ENCODE measurements at places on chromosomes 7 and 10.

DNA sequence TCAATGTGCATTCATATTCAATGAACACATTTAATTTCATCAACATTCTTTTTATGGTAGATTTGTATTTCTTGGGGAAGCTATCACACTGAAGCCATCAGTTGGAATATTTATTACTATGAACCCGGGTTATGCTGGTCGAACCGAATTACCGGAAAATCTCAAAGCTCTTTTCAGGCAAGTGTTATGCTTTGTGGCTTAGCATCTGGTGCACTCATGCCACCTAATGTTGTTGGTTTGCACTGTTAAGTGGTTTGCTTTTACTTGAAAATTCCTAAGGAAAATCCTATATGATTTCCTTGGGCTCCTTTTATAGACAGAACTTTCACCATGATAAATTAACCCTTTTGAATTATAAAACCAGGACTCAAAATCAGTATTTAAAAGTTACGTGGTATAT, 147.9 kb downstream of the DNAH11 start:
- DNase-seq = peak; percentile 21

- DNase-seq = no peak
These were observed 160.1 kb downstream of the PFKFB3 start for GRCh38 chr10:6362879-6363278.

- no peak for DNase-seq
These were observed 162.1 kb downstream of the FANK1 start for GRCh38 chr10:126058507-126058906.

DNA sequence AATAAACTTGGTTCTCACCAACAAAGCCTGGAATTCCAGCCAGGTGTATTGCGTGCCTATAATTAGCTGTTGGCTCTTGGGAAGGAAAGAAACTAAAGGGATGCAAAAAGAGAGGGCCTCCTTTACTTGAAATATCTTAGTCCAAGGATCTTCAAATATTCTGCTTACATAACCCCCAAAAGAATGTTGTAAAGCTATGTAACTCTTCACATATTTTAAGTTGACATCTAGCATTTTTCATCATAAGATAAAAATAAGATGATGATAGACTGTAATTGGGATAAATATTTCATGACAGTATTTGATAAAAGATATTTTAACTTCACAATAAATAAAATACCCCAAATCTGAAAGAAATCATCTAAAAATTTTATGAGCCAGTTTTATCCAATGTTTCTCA, 52.5 kb upstream of the SEPTIN7 start:
- DNase-seq = no peak

- DNase-seq = no peak
These were observed 283.4 kb downstream of the CCDC3 start for GRCh38 chr10:12717981-12718707.

GRCh38 chr10:30183055-30183402, 123.6 kb upstream of the JCAD start:
- DNase-seq = no peak

DNA sequence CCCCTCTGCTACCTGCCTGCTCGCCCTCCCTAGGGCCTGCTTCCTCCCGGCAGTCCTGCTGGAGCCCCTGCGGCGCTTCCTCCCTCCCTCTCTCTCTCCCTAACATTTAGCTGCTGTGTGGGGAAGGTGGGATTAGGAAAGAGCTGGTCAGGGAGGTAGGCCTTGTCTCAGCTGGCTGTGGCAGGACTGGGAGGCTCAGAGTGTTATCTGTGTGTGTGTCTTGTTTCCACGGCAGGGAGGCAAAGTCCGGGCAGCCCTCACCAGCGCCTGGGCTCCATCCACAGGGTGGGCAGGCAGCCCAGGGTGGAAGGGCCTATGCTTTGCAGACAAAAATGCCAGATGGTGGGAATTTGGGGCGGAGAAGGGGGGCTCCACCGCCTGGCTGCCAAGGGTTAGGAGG, 105.7 kb downstream of the RPS24 start:
- DNase-seq = no peak

DNA sequence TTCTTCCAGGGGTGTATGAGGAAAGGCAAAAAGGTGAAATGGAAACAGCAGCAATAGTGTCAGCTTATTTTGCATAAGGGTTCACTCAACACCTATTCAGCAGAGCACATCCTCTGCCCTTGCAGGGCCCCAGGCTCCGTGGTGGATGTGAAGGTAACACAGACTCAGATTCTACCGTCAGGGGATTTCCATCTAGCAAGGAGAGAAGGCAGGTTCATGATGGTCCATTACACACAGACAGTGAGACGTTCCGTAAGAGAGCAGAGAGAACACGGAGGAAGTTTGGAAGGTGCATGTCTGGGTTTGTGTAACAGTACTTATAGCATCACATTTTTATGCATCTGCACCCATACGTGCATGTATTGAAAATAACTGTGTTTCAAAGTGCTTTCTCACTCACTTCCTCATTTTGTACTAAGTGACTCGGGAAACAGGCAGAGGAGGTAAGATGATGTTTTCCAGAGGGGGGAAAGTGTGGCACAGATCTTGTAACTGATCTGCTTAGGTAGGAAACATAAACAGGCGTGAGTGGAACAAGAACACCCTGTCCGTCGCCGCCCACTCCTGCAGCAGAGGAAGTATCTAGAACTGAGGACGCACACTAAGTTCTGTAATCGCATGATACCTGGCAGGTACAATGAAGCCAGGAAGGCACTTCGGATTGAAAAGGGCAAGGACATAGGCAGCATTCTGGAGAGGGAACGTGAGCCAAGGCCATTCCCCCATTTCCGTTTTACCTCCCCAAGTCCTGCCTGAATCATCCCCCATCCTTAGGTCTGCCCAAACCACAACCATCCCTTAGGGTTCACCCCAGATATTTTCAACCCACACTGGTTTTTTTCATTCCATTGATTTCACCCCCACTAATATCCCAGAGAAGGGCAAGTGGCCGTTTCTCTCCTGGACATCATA, 1.0 kb upstream of the ENO4 start:
- no peak for DNase-seq

DNA sequence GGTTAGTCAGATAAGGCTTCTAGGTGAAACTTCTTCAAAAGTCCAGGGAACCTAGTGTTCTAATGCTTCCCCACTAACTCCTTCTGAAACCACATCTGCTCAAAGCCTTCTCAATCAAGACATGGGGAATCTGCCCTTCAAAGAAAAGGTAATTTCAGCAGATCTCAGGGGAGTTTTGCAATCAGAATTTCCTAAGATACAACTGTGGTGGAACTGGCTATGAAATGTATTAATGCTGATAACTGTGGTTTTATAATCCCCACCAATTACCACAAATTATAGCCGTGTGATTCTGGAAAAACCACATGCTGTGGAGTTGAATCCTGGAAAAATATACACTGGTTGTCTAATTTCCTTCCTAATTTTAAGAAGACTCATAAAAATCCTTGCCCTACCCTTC, 233.8 kb downstream of the SORCS1 start:
- no peak for DNase-seq

- no peak for DNase-seq
These were observed 51.4 kb upstream of the SLC29A3 start for GRCh38 chr10:71267508-71268240.

DNA sequence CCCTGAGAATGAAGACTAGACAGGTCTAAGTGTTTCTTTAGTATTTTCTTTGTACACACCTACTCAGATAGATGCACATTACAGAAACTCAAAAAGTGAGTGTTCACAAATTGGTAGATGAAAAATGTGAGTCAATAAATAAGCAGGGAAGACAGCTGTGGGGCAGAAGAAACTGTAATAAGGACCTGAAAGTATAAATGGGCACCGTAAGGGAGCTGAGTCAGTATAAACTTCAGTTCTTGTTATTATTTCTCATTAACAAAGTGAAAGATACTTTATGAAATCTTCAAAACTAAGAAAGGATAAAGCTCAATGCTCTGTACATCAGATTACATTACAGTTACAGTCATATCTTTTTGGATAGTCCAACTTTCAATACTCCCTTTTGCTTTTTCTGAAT, 2.5 kb downstream of the MTPN start:
- DNase-seq = no peak

DNA sequence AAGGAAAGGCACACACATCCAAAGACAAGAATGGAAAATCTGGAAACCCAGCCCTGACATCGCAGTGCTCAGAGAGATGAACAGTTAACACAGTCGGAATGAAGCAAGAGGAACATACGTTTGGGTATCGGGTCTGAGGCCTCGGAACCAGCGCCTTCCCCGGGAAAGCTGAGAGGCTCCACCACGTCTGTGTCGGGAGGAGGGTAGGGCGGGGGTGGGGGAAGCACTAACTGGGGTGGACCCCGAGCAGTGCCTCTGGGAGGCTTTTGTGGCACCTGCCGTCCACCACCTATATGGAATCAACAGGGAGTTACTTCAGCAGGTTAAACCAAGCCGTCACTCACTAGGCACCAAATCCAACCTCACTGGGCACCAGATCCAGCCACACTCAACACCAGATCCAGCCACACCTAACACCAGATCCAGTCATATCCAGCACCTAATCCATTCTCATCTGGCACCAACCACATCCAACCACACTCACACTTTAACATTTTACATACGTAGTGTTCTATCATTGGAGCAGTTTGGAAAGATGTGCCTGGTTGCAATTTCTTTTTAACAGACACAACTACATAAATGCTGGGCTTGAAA, 233.6 kb downstream of the COBL start:
- DNase-seq = no peak

GRCh38 chr10:9260690-9261089, 1206.2 kb downstream of the GATA3 start:
- DNase-seq = no peak

DNA sequence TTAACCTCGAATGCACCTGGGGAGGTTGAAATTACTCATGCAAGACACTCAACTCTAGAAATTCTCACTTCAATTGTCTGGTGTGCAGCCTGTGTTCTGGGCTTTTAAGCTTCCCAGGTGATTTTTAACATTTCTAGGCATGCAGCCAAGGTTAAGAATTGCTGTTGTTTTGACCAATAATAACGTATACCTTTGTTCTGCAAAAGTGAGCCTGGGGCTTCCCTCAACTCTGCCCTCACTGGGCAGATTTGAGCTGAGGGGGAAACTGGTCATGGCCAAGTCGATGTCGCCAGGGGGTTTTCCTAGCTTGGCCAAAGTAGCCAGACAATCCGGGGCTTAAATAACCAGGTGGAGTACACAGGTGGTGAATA, 568 bp downstream of the PRSS2 start:
- no peak for DNase-seq

DNA sequence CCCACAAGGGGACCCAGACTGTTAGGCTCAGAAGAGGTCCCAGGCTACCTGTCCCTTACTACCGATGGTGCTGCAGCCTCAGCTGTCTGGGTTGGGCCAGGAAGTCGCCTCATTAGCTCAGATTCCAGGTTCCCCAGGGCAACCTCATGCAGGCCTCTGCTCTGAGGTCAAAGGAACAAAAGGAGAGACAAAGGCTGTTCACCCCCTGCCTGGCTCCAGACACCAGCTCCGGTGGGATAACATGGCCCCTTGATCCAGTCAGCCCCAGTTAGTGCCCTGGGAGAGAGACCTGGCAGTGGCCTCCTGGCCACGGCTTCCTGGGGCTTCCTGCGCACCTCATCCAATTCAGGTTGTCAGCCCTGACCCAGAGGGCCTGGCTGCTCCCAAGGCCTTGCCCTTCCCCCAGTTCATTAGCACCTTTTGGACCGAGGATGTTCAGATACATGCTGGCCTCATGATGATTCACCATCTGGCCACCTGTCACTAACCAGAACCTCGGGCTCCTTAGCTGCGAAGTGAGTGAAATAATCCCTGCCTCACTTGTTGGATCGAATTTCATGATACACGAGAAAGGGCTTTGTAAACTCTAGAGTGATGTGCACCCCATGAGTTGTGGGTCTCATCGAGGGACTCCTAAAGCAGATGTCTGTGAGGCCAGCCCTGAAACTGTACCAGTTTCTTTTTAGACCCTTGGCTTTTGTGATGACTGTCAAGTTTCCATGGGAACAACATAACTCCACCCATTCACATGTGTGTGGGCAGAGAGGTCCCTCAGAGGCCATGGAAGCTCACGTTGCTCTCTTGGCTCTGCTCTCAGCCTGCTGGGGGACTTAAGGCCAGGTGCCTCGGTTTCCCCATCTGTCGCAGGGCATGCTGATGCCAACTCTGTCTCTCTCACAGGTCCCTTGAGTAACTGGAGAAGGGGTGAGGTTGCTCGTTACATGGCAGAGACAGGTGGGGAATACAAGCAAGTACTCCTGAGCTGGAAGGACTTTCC, 79.5 kb upstream of the PCBD1 start:
- DNase-seq = no peak

DNA sequence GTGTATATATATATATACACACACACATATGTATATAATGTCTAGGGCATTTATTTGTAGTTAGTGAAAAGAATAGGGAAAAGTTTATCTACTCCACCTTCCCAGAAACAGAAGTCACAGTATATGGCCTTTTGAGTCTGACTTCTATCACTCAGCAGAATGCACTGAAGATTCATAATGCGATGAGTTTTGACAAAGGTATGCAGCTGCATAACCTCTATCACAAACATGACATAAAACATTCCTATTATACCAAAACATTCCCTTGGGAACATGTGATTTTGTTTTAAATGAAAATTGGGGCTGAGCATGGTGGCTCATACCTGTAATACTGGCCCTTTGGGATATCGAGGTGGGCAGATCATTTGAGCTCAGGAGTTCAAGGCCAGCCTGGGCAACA, 137.3 kb upstream of the EEPD1 start:
- no peak for DNase-seq

DNA sequence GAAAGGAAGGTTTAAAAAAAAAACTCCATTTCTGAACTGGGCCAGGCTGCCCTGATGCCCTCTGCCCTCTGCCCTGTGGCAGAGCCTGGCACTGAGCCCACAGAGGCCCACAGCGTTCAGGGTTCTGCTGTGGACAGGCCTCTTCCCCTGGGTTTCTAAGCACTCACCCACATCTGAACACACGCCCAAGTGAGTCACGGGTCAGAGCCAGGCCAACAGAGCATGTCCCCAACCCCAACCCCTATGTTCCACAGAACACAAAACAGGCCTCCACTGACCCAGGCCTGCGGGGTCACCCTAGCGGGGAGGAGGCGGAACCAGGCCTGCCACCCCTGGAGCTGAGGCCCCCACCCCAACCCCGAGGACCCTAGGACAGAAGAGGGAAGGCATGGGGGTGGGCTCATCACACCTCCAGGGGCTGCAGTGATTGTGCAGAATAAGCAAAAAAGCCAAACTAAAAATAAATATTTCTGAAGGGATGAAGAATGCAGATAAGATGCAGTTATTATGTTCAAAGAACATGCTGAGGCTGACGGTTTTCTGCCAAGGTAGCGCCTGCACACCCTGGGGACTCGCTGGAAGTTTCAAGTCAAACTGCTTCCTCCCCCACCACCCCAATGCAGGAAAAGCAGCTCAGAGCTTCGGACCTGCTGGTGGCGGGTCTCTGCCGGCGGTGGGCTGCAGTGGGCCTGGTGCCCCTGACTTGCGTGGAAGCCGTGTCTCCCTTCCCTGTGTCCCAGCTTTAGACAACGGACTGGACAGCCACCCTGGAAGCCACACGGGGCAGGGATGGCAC, 5.4 kb downstream of the WDR86 start:
- no peak for DNase-seq

DNA sequence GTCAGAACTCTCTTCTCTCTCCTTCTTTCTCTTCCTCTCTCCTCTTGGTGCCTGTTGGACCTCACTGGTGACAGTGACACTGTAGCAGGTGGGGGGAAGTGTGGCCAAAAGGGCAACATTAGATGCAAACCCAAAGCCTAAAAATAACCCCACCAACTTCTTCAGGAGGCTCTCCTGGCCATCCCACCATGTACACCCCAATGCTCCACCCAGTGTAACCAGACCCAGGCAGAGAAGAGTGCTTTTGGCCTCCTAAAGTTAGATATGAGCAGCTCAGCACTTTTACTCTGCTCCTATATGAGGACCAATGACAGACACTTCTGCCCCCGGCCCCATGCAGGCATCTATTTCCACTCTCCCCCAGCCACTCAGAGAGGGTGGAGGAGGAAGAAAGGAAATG, 5.5 kb downstream of the MYOZ1 start:
- no peak for DNase-seq

All from NCI-H526 treated with DMSO at 0.1 percent for 48 hours (cell line).